ENCODE measurements at places on chromosomes 5 and 9.

- DNase-seq, result no peak
These were observed 19.2 kb downstream of the BHMT start for GRCh38 chr5:79130781-79131180.

DNA sequence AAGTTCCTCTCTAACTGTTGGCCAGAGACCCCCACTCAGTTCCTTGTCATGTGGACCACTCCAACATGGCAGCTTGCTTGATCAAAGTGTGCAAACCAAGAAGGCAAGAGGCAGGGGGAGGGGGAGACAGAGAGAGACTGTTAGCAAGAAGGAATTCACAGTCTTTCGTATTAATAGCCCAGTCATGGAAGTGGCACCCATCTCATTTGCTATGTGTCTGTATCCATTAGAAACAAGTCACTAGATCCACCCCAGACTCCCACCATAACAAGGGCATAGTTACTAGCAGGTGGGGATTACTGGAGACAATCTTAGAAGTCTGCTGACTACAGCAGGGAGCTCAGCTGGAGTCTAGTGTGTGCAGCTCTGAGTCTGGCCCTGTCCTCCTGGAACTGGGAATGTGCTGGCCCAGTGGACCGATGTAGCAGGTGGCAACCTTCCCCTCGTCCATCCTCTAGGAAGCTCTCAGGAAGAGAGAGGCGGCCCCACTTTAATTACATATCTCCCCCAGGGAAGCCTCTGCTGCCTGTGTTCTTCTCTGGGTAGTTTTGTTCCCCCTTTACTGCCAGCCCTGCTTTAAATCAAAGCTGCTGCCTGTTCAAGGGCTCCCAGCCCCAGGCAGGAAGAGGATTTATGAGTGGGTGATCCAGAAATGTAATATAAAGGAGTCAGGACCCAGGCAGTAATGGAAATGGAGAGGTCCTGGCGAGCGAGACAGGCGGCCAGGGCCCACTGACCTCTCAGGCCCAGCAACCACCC is 47.8 kb upstream of the ALDH1B1 start:
- DNase-seq, result no peak

DNA sequence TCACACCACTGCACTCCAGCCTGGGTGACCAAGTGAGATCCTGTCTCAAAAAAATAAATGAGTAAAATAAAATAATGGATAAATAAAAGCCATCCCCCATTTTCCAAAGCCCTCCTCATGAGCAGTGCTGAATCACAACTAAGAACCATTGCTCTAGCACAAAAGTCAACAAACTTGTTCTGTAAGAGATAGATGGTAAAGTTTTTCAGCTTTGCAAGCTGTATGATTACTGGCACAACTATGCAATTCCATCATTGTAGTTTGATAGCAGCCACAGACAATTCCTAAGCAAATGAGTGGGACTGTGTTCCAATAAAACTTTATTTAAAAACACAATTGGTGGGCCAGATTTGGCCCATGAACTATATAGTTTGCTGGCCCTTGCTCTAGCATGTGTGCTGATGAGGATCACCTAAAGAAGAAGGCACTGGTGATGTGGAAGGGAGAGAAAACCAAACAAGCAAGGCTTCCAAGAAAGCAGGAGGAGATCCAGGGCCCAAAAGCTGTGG is 64.6 kb downstream of the NEURL1B start:
- DNase-seq, result no peak

- DNase-seq, result no peak
These were observed 94.7 kb upstream of the DMAC1 start for GRCh38 chr9:7894231-7894630.

GRCh38 chr9:93081081-93081529 is 14.9 kb upstream of the CARD19 start:
- no peak for DNase-seq

GRCh38 chr9:91536211-91536691 is 112.6 kb upstream of the NFIL3 start:
- DNase-seq, result no peak

- no peak for DNase-seq
These were observed 30.5 kb downstream of the LARS1 start for GRCh38 chr5:146151970-146152369.

DNA sequence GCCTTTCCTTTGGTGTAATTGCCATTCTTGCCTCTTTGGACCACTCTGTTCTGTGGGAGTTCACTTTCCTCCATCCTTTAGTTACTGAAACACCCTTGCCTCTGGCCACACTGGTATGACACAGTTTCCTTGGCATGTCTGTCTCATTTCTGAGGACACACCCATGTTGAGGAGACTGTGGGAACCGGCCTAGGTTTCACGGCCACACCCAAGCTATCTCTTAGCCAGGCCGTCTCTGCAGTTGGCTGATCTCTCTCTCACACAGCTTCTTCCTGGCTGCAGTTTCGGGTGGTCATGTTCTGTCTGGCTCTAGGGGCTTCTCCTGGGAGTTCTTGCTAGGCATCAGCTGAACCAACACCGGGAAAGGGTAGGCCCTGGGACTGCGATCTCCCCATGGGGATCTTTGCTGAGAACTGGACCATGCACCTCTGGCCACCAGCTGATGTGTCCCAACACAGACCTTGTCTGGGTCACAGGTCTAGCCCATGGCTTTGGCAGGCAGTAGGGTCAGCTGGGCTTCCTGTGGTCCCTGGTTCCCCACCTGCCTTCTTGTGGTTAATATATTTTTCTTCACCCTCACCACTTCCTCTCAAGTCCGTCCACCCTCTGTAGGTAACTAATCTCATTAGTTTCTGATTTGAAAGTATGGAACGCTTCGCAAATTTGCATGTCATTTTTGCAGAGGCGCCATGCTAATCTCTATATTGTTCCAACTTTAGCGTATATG is 24.9 kb downstream of the ARHGEF37 start:
- DNase-seq, result peak; percentile 83

DNA sequence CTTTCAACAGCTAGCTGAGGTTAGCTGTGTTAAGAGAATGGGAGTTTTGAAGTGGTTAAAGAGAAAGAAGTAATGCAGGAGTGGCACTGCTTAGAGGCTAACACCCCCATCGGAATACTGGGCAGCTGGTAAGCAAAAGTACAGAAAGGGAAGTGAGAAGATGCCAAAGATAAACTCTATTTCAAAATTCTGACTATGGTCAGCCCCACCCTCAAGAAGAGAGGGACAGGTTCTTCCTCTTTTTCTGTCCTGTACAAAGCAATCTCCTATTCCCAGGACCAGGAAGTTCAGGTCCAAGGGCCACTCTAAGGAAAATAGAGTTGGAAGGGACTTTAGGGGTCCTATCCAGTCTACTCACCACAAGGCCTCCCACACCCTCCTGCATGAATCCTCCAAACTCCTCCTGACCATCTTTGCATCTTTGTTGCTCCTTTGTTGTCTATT is 45.9 kb upstream of the JAK2 start:
- DNase-seq, result no peak

- no peak for DNase-seq
These were observed 10.9 kb upstream of the ZNF366 start for GRCh38 chr5:72518001-72518683.

- peak; percentile 48 for DNase-seq
These were observed 353.2 kb downstream of the CWC27 start for GRCh38 chr5:65121880-65122436.

DNA sequence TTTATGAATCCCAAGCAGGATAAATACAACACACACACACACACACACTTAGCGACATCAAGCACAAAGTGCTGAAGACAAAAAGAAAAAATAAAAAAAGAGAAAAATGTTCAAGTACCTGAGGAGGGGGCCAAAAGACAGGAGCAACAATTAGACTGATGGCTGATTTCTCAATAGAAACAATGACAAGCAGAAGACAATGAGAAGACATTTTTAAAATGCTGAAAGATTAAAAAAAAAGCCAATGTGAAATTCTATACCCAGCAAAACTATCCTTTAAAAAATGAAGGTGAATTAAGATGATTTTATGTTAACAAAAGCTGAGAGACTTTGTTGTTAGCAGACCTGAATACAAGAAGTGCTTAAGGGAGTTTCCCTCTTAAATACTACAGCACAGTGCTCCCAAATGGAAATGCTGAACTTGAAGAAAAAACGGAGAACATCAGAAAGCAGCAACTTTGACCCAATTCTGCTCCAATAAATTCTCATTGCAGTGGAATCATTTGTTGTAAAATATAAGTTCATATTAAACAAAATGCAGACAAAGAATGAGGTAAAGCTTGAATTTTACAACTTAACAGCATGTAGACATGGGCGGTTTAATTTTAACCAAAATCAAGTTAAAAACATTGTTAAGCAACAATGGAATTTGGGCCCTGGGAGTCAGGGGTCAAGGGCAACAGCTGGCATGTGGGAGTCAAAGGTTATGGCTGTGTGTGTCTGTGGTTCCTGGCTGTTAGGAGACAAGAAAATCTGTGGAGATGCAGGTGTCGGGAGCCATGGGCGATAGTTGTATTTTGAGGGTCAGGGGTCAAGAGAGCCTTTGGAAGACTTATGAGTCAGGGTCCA is 776 bp upstream of the RANBP17 start:
- DNase-seq, result no peak

DNA sequence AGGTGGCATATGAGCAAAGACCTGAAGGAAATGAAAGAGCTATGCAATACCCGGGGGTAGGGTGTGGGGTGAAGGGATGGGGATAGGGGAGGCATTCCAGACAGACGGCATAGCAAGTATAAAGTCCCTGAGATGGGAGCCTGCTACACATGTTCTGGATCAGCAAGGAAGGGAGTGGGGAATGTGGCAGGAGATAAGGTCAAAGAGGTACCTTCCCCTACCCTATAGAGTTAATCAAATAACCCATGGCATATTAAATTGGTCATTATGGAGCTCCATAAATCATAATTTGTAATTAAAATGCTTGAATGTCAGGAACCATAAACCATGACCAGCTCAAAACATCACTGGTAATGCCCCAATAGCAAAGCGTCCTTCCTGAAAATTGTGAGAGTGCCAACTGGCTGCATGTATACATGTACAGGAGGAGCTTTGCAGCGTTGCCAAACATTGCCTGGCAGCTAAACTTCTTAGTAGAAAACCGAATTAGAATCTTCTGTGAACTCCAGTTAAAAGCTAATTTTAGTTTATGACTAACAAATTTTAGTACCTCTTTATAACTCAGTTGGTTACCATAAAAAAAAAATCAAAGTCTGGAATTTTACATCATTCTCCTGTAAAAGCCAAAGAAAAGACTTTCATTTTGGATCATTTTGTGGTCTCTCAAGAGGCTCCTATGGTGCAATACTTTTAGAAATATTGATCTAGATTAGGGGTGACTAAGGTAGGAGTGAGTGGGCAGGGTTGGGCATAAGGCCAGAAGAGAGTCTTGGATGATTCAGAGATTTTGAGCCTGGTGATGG is 4.7 kb downstream of the DNAI1 start:
- DNase-seq, result no peak

DNA sequence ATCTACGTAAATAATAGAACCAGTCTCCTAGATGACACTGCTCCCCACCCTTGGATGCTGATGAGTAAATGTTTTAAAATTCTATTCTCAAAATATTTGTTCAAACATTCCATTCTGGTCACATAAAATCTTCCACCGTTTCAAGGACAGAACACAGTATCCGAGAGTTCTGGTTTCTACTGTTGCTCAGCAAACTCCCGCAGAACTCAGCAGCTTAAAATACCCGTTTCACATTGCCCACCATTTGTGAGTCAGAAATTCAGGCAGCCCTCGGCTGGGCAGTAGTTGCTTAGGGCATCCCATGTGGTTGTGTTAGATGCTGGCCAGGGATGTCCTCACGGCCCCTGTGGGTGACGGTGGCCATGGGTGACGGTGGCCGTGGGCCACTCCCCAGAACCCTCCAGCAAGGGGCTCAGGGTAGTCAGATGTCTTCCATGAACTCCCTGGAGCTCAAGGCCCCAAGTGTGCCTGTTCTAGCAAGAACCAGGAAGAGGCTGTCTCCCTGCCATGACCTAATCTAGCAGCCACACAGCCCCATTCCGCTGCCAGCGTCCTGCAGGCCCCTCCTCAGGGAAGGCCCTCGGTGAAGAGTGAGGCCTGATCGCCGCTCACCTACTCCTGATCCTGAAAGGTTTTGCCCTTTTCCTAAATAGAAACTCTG is 17.4 kb downstream of the MGAT1 start:
- no peak for DNase-seq

DNA sequence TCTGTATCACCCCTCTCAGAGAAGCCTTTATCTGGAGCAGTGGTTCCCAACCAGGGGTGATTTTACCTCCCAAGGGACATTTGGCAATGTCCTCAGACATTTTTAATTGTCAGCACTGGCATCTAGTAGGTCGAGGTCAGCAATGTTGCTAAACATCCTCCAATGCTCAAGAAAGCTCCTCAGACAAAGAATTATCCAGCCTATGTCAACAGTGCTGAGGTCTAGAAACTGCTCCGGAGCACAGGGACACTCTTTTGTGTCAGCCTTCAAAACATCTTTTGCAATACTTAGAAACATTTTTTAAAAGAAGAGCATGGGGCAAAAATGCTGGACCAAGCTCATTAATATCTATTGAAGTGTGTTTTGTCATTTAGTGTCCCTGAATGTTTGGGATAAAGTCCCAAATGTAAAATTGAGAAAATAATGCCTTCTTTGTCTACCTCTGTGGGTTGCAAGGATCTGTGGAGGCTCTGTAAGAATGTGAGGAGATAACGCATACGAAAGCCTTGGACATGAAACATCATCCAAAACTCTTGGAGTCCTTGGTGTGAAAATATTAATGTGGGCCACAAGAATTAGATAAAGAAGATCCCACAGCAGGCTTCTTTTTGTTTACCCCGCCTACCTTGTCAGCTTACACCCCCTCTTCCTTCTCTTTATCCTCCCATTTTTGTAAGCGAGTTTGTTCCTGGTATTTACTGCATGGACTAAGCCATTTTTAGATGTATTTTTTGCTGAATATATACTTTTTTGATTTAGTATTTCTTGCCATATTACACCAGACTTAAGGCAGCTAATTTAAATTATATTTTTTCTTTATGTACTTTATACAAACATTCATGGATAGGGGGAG is 193.5 kb downstream of the CD180 start:
- DNase-seq, result peak; percentile 34

DNA sequence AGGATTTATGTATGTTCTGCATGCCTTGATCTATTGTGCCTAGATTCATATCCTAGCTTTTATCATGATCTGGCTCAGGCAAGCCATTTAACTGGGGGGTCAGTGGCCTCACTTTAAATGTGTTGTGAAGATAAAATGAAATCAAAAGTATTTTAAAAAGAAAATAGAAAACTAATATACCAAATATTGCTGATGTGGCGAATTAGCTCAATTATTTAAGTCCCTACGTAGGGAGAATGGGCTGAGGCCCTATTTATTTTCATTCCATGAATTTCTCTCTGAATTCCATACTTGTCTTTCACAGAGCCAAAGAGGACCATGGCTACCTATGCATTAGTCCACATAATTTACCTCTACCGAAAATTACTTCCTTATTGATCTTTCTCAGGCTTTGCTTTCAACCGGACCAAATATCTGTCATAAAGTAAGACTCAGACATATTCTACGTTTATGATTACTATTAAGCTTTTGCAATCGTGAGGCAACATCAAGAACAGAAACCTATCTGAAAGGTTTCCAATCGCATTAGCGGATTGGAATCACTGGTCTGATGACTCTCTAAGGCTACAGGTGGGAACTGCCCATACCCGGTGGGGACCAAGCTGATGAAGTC is 1.7 kb downstream of the MBLAC2 start:
- no peak for DNase-seq
